ENCODE measurements at places on chromosomes 5 and 9.

DNA sequence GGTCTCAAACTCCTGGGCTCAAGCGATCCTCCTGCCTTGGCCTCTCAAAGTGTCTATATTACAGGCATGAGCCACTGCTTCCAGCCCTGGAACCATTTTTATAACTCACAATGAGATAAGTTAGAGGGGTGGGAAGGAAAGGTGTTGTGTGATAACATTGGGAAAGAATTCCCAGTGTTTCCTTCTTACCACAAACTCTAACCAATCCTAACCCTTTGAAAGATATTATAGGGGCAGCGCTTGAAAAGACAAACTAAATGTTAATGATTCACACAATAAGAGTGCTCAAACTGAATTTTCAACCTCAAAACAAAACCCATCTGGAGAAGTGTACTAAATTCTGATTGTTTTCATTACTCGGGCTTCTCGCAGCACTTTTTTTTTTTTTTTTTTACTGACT is 109.7 kb downstream of the TSSK1B start:
- no peak for DNase-seq

GRCh38 chr9:91698266-91698665 is 251.8 kb downstream of the ROR2 start:
- DNase-seq, result no peak

DNA sequence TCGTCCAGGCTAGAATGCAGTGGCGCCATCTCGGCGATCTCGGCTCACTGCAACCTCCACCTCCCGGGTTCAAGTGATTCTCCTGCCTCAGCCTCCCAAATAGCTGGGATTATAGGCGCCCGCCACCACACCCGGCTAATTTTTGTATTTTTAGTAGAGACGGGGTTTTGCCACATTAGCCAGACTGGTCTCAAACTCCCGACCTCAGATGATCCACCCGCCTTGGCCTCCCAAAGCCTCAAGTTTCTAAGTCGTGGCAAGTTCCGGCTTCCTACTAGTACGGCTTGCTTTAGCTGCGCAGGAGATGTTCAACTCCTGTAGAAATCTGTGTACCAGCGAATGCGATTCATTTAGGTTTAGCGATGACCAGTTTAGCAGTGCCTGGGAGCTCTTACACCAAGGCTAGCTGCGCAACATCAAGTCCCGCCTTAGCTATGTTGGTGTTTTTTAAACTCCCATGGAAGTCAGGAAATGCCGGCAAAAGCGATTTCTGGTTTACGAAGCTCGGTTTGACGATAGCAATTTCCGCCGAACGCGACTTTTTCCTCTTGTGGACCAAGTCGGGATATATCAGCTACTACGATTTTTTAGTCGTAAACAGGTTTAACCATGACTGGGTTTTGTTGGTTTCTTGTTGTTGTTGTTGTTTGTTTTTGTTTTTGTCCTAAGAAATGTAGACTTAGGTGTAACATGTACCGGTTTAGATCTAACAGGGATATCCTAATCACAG is 46.4 kb downstream of the ANXA2R start:
- peak; percentile 79 for DNase-seq

- DNase-seq, result no peak
These were observed 3.3 kb upstream of the EXOC3 start for GRCh38 chr5:439636-440035.

- peak; percentile 86 for DNase-seq
These were observed 6.3 kb upstream of the GARIN3 start for GRCh38 chr5:157172403-157172802.

DNA sequence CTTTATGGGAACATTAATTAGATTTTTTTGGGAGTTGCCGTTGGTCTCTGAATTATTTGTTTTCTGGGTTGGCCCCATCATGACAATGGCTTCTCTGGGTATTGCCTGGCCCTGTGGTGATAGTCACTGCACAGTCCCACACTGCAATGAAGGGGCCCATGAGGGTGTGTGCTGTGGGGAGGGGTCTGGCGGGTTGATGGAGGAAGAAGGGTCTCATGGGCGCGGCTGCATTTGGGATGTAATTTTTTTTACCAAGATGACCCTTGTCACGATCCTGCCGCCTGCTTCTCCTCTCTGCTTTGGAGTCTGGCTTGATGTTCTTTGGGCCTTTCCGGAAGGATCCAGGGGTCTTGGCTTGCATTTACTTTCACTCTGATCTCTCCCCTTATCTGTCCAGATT is 44.1 kb downstream of the WNK2 start:
- no peak for DNase-seq

DNA sequence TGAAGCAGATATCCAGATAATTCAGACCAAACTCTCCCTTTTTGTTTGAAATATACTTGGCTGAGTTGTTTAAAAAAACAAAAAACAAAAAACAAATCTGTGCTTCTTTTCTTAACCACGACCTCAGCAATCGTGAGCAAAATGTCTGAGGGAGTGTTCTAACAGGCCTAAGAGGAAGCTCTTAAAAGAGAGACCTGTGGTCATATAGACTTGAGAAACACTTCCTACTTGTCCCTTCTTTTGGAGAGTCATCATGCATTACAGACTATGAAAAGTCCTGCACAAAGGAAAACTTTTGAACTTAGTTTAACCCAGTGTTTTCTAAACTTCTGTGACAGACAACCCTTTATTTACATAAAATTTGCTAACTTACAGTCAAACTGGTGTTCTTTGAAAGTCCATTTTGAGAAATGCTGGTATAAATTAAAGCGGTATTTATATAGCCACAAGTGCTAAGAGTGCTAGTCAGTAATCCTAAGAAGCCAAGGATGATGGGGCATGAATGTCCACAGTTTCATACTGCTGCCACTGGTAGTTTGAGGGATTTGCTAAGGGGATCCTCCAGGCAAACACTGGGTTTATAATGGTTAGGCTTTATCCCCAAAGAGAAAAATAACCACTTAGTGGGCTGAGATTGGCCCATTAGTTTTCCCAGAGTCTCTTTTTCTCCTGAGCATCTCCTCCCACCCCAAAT is 199.8 kb downstream of the LRRC70 start:
- no peak for DNase-seq

DNA sequence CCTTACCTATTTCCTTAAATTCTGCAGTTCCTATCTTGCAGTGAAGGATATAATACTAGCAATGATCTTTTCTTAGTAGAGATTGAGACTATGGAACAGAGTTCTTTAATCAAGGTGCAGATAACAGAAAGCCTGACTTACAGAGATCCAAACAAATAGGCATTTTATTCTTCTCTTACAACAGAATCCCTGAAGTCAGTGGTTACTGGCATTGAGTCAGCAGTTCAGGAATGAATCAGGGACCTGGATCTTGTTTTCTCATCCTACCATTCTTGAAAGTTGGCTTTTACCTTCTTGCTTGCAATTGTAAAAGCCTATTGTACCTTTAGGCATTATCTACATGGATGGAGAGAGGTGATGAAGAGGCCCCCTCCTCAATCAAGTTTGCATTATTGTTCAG is 47.5 kb upstream of the TLE4 start:
- DNase-seq, result no peak

GRCh38 chr5:19880458-19880857 is 107.5 kb downstream of the CDH18 start:
- no peak for DNase-seq

GRCh38 chr9:33167972-33168461 is 881 bp upstream of the B4GALT1 start:
- peak; percentile 26 for DNase-seq

GRCh38 chr5:23007236-23007635 is 154.1 kb upstream of the CDH12 start:
- no peak for DNase-seq

GRCh38 chr9:72696511-72696910 is 175.1 kb downstream of the TMC1 start:
- no peak for DNase-seq

- DNase-seq, result no peak
These were observed 338 bp downstream of the ABHD17B start for GRCh38 chr9:71910650-71911060.

DNA sequence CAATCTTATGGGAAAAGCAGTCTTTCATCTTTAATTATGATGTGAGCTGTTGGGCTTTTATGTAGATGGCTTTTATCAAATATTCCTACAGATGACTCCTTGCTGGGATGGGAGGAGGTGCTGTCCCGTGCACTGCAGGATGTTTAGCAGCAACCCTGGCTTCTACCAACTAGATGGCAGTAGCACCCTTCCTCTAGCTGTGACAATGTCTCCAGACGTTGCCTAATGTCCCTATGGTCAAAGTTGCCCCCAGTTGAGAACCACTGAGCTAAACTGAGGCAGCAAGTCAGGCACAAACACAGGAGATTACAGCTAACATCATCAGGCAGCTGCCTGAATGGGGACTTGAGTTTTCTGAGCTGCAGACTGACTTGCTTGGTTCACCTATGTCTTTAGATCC is 401.9 kb upstream of the PDE4D start:
- no peak for DNase-seq

- peak; percentile 38 for DNase-seq
These were observed 28.4 kb upstream of the GADD45G start for GRCh38 chr9:89576404-89576839.

DNA sequence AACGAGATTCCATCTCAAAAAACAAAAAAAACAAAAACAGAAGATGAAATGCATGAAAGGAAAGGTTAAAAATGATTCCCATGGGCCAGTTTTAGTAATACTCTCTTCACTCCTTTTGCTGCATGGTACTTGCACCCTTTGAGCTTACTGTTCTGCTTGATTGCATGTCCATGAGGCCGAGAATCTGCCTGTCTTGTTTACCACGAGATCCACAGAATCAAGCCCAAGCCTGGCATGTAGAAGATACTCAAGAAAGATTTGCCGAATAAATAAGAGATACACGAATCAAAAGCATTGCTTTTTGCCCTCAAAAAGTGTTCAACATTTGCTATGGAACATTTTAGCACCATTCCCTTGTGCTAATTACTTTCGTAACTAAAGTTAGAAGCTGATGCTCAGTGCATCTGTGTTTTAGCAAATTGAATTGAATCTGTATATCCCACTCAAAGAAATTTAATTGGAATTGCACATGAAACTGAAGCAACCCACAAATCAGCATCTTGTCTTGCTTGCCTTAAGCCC is 1.1 kb downstream of the FAXDC2 start:
- DNase-seq, result no peak

- no peak for DNase-seq
These were observed 195.0 kb downstream of the RGS3 start for GRCh38 chr9:113658545-113658895.

GRCh38 chr5:79077680-79078365 is 8.3 kb downstream of the BHMT2 start:
- DNase-seq, result no peak

GRCh38 chr5:146205499-146206202 is 2.2 kb downstream of the RBM27 start:
- DNase-seq, result no peak

DNA sequence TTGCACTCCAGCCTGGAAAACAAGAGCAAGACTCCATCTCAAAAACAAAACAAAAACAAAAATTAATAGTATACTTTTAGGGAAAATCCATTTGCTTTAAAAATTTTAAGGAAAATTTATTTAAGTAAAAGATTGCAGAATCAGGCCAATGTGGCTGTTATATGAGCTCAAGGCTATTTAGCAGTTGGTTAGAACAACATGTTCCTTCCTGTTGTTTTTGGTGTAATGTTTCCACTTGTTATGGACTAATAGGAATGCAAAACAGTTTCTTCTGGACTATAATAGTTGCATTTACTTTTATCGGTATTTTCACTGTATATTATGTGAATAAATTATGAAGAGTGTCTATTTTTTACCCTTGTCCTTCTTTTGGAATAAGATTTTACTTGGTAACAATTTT is 3.0 kb upstream of the CDC42SE2 start:
- no peak for DNase-seq

DNA sequence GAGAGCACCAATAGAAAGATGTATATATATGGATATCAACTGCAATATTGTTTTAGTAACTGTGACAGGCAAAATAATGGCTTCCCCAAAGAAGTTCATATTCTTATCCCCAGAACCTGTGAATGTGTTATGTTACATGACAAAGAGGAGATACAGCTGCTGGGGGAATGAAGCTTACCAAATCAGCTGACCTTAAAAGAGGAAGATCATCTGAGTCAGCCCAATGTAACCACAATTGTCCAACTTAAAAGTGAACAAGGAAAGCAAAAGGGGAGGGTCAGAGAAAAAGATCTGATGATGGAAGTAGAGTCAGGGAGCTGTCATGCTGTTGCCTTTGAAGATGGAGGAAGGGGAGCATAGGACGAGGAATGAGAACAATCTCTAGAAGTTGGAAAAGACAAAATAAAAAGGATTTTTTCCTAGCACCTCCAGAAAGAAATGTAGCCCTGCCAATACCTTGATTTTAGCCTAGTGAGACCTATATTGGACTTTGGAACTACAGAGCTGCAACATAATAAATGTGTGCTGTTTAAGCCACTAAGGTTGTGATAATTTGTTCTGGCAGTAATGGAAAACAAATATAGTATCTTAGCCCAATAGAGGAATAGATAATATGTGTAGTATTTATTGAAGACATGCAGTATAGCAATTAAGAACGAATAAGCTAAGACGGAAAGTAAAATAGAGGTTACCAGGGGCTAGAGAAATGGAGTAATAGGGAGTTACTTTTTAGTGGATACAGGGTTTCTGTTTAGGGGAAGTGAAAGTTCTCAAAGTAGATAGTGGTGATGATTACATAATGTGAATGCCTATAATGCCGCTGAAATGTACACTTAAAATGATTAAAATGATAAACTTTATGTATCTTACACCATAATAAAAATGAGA is 115.9 kb downstream of the PIK3R1 start:
- DNase-seq, result no peak

GRCh38 chr5:133458435-133458834 is 153.9 kb downstream of the FSTL4 start:
- DNase-seq, result no peak

DNA sequence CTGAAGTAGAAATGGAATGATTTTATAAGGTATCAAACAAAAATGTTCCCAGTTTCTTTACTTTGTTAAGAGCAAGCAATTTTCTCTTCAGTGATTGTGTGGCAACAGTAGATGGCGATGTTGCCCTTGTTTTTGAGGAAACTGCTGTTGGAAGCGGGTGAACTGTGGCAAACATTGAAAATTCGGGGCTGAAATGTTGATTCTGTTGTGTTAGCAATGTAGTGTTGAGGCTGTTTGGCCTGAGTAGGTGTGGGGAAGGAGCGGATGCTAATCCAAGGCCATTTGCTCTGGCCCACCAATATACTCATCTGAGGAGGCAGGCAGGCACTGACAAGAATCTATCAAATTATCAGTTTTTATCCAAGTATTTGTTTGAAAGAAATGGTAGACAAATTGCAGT is 129.8 kb downstream of the SLC12A2 start:
- peak; percentile 62 for DNase-seq

DNA sequence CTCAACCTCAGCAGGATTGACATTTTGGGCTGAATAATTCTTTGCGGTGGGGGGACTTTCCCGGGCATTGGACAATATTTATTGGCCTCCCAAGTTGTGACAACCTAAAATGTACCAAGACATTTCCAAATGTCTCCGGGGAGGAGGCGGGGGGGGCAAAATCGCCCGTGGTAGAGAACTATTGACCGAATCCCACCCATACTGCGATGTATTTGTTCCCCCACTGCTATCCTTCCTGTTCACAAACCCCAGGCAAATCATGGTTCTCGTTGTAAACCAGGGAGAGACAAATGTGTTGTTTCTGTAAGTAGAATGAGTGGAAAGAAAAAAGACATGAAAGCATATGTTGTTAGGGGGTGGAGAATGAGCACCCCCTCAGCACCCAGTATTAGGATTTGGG is 141.9 kb downstream of the PSAT1 start:
- no peak for DNase-seq

GRCh38 chr5:7363067-7363677 is 32.8 kb upstream of the ADCY2 start:
- no peak for DNase-seq

Measured in activated CD4-positive, alpha-beta T cell treated with anti-CD3 and anti-CD28 coated beads, Interleukin-2, amount 10 ng/mL, durations not matched to agents 7 days and 5 days (primary cell).